ENCODE measurements at places on chromosomes 6 and 20.

- no peak for DNase-seq
Measured at GRCh38 chr6:150118627-150119026, 24.2 kb upstream of the PPP1R14C start.

DNA sequence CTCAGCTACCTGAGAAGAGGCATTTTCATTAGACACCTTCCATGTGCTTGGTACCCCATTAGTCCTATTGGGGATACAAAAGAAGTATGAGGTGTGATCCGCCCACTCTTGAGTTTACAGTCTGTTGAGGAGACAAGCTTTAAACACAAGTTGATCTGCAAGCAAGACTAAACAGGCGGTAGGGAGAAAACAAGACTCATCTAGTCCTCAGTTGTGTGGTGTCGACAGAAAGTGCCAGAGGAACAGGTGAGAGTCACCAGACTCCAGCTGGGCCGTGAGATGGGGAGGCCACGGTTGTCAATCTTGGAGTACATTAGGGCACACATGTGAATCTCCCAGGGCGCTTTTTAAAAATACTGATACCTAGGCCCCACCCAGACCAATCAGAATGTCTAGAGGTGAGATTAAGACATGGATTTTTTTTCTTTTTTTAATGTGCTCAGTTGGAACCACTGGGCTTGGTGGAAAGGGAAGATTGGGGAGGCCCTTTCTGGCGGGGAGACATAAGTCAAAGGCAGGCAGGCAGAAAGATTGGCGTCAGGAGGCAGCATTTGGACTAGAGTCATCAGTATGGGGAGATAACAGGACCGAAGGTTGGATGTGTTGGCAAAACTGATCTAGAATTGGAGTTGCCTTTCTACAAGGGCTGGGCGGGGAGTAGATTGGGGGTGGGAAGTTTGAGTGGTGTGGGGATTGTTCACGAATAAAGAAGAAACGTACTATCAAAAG is 10.4 kb downstream of the E2F3 start:
- no peak for DNase-seq

- peak; percentile 26 for DNase-seq
Measured at GRCh38 chr6:158786645-158787304, 32.4 kb downstream of the EZR start.

DNA sequence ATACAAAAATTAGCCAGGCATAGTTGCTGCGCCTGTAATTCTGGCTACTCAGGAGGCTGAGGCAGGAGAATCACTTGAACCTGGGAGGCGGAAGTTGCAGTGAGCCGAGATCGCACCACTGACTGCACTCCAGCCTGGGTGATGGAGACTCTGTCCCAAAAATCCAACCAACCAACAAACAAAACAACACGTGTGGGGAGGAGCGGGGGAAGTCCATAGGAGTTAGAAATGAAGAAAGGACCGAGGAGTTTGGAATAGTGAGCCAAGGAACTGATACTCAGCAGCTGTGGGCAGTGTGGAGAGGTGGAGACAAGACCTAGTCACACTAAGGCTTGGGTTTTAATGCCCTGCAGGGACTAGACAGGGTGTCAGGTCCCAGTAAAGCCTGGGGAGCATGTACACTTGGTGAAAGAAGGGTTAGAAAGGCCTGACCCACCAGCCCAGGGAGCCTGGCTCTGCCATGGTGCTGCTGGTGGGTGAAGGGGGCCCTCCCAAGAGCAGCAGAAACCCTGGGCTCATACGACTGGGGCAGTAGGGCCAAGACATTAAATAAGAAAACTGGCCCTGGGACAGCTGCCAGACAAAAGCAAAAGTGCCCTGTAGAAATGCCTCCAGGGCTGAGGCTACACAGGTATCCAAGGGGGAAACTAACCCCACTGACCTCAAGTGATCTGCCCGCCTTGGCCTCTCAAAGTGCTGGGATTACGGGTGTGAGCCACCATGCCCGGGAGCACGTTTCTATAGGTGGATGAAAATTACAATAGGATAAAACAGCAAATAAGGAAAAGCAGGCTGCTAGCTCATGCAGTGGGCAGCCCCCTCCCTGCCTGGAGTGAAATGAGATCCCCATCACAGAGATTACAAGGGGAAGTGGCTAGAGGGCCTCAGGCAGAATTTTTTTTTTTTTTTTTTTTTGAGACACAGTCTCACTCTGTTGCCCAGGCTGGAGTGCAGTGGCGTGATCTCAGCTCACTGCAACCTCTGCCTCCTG is 58.0 kb downstream of the MYH7B start:
- peak; percentile 52 for DNase-seq

DNA sequence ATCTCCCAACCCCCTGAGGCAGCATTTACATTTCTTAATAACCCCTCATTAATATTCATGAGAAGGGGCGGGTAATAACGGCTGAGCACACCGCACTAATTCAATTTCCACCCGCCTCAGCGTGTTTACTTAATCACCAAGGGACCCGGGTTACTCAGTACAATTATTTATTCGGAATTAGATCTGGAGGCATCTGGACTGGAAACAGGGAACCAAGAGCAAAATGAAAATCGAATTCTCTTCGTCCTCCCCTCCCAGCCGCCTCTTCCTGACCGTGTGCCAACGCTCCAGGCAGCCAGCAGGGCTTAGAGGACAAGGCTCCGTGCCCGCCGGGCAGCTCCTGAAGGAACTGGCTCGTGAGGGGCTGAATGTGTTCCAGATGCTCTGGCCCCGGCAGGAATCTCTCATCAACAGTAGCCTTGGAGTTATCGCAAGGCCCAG is 23.5 kb upstream of the CTNNBL1 start:
- DNase-seq, result no peak

GRCh38 chr6:71977884-71978283 is 91.5 kb downstream of the RIMS1 start:
- no peak for DNase-seq

DNA sequence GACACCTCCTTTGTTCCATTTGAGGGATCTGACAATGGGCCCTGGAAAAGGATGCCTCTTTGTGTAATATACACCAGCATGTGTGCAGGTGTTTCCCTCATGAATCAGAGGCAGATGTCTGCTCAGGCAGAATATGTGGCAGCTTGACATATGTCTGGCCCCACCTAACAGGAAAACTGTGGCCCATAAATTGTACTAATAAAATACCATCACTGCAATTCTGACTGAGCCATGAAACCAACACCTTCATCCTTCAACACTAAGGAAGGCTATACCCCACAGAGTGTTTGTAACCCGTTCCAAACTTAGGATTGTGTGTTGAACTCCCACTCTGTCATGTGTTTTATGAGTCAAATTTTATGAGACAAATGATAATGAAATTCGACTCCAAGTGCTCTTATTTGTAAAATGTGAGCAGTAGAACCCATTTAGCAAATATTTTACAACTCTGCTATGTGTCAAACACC is 22.7 kb downstream of the LAMA4 start:
- no peak for DNase-seq

DNA sequence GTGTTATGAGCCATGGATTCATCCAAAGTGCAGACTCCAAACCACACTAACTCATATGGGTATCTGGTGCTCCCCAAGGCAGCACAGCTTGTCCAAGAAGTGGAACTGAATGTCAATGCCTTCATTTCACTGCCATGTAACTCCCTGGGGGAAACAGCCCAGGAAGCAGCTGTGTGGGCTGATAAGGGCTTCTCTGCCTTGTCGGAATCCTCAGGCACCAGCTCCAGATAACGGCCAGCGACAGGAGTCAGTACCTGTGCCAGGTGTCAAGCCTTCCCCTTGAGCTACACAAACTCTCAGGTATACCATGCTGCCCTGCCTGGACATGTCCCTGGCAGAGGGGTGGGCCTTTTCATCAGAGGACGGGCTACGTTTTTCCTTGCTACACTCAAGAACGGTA is 751.9 kb upstream of the CHD6 start:
- no peak for DNase-seq

DNA sequence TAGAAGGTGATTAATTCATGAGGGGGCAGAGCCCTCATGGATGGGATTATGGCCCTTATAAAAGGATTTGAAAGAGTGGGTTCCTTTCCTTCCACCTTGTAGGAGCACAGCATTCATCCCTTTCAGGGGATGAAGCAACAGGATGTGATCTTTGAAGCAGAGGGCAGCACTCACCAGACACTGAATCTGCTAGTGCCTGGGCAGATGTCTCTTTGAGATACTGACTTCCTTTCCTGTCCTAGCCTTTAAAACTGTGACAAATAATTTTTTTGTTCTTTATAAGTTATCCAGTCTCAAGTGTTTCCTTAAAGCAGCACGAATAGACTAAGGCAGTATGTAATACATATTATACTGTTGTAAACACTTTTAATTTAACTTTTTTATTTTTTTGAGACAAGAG is 538.6 kb upstream of the RNF217 start:
- no peak for DNase-seq

GRCh38 chr6:104381907-104382306 is 477.8 kb downstream of the HACE1 start:
- no peak for DNase-seq

GRCh38 chr6:72770959-72771358 is 149.1 kb downstream of the KCNQ5 start:
- DNase-seq, result no peak

GRCh38 chr20:1326031-1326930 is 2.7 kb downstream of the SDCBP2 start:
- peak; percentile 42 for DNase-seq

GRCh38 chr20:11173916-11174315 is 500.1 kb upstream of the JAG1 start:
- no peak for DNase-seq

DNA sequence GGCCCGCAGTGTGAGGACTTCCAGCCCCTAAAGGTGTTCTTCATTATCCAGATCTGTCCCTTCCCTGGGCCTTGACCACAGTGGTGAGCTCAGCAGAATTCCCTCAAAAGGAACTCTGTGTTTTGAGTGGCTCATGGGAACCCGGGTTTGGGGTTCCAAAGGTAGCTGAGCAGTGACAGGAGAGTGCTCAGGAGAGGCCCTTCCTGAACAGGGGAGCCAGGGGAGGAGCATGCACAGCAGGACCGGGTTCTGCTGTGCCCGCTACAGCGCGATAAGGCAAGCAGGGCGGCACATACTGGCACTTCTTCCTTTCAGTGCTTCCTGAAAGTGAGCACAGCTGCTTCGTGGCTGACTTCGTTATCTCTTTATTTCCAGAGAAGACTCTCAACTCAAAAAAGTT is 88.3 kb downstream of the SSR1 start:
- no peak for DNase-seq

GRCh38 chr6:166553563-166554271 is 32.8 kb downstream of the RAMACL start:
- DNase-seq, result no peak

GRCh38 chr6:53547166-53547810 is 2.4 kb upstream of the GCLC start:
- no peak for DNase-seq

DNA sequence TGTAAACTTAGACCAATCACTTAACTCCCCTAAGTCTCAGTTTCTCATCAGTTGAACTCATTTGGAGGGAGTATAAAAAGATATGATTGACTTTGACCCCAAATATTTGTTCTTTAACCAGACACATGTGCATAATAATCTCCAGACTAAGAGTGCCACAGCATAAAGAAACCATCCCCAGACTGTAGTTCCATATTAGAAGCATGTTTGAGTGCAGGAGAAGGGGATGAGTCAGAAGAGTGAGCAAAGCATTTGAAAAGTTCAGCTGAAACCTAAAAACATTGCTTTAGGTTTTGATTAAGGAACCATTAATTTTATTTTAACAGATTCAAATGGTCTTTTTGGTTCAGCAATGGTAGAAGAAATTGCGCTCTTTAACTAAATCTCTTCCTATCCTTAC is 654.8 kb downstream of the UTRN start:
- DNase-seq, result no peak

- no peak for DNase-seq
Measured at GRCh38 chr6:152121910-152122309, 314.4 kb downstream of the ESR1 start.

- DNase-seq, result no peak
Measured at GRCh38 chr6:140077827-140078560, 703.5 kb upstream of the CITED2 start.

GRCh38 chr6:156791320-156791850 is 14.2 kb downstream of the ARID1B start:
- DNase-seq, result peak; percentile 54

DNA sequence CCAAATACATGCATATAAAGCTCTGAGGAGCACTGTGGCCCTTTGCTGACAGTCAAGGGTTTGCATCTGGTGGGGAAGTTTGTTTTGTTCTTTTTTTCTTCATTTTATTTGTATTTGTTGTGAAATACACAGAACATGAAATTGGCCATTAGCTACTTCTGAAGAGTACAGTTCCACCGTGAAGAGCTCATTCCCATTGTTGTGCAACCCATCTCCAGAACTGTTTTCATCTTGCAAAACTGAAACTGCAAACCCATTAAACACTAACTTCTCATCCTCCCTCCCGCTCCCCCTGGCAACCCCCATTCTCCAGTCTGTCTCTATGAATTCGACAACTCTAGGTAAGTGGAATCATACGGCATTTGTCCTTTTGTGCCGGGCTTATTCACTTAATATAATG is 231.3 kb downstream of the TFAP2C start:
- DNase-seq, result no peak

DNA sequence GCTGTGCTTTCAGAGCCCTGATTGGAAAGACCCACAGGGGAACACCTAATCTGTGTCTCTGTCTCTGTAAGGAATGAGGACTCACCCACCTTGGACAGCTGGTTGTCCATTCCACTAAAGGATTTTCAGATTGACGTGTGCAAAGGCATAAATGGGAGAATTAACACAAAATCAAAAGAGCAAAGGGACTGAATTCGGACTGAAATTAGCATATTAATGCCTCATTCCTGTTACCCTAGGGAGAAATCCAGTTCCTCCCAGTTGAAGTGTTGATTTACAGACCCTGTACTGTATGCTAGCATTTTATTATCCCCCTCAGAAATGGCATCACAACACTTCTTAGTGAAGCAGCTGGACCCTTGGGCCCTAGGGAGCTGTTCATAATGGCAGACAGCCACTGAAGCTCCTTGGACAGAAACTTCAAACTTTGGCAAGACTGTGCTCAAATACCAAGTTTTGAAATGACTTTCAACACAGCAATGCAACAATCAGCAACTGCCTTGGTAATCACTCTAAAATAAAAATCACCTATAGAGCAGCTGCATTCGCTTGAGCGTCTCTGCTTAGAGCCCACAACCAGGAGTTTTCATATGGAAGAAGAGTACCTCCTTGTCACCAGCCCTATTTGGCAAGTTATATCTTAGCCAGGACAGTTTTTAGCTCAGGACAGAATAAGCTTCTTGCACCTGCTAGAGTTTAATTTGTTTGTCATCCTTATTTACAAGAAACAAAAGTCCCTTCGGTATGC is 118.1 kb downstream of the TRDN start:
- DNase-seq, result no peak

DNA sequence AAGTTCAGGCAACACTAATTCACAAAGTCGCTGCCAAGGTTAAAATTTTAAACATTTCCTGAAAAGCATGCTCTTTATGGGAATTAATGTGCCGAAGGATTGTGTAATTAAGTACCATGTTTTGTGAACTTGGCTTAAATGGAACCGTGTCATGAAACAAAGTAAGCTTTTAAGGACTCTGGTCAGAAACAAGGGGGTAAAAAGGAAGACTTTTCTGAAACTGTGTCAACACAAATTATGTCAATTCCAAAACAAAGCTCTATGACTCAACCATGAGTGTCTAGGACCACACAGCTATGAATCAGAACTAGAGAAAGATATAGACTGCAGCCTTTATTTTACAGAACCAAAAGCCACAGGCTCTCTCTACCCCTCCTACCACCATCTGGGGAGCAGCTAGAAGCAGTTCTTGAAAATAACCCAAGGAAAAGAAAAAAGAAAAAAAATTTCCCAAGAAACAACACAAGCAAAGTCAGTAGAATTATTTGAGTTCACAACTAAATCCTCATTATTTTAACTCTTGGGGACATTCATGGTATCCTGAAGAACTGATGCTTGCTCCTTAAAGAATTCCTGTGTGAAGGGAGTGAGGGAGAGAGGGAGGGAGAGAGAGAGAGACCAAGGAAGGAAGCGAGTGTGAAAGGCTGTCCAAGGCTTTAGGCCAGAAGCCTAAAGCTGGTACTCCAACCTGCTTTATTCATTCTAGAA is 81.9 kb downstream of the ZMYND8 start:
- DNase-seq, result no peak

Measured in activated CD8-positive, alpha-beta memory T cell treated with anti-CD3 and anti-CD28 coated beads for 24 hours (primary cell).